Activated T-cell treated with anti-CD3 and anti-CD28 coated beads, Interleukin-2, amount 50 U/mL, for 24 hours (primary cell): ENCODE measurements at places on chromosomes 13 and 19.

DNA sequence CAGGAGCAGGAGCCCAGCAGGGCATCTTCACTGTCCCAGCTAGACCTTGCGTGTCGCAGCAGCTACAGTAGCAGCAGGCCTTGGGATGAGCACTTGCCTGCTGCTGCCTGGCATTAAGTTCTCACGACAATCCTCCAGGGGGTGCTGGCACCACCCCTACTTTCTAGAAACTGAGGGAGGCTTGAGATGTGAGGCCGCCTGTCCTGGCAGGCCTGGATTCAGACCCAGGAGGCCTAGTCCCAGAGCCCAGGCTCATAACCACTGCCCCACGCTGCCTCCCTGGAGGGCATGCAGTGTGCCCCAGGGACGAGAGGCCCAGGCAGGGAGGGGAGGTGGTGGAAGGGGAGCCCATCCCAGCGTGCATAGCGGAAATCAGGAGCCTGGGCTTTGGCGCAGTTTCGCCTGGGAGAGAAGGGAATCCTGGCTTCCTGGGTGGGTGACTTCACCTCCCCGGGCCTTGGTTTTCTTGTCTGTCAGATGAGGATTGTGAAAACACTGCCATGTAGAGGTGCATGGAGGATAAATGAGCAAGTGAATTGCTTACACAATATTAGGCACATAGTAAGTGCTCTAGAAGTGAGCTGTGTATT, 26.1 kb downstream of the PPP5C start:
- DNase-seq: peak; percentile 28

DNA sequence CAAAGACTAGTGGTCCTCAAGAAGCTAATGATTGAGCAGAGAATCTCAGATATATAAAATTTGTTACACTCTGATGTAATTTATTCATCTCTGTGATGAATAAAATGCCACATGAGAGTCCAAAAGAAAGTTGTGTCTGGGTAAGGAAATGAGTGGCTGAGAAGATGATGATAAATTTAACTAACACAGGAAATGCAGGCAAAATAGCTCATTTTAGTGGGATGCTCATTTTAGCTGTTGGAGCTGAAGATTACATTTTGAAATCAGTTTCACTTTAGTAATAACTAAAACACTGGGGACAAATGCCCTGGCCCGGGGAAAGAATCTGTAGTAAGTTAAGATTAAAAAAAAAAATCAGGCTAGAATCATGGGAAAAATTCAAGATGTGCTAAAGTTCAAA, 35.2 kb downstream of the SPRY2 start:
- DNase-seq: no peak

- DNase-seq: no peak
These were observed 79.3 kb downstream of the GPC6 start for GRCh38 chr13:93305886-93306285.

GRCh38 chr19:45508417-45508860, 1.2 kb downstream of the VASP start:
- peak; percentile 62 for DNase-seq

- DNase-seq: no peak
These were observed 41.6 kb downstream of the RFX2 start for GRCh38 chr19:6068711-6069110.

- DNase-seq: no peak
These were observed 867 bp downstream of the WBP4 start for GRCh38 chr13:41061914-41062837.

GRCh38 chr13:93660391-93661063, 433.9 kb downstream of the GPC6 start:
- DNase-seq: no peak
